ENCODE measurements at places on chromosomes 2 and 18.
A peak's percentile ranks its signal among the peaks of the same experiment; 100 is the strongest.

DNA sequence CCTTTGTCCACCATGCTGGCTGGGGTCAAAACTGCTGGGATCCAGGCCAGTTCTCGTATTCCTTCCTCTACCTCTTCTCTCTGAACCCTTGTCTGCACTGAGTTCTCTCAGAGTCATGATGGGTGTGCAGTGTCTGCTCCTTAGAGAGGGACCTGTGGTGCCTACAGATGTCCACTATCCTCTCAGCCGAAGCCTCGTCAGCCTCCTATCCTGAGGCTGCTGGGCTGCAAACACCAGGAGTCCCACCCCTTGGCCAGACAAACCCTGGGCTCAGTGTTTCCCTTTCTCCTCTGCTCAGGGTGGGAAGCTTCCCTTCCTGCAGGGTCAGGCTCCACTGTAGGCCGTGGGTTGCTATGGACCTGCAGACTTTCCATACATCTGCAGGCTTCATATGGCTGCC lies 2.3 kb downstream of the INPP5D start:
- DNase-seq: no peak

GRCh38 chr18:42196651-42197050 lies 241.6 kb downstream of the PIK3C3 start:
- DNase-seq: no peak

- peak; percentile 14 for DNase-seq
Observed at GRCh38 chr2:128313091-128313836, 5.4 kb downstream of the HS6ST1 start.

GRCh38 chr2:64753399-64753798 lies 99.7 kb upstream of the SERTAD2 start:
- no peak for DNase-seq

- no peak for DNase-seq
Observed at GRCh38 chr18:42131066-42131929, 176.3 kb downstream of the PIK3C3 start.

- DNase-seq: no peak
Observed at GRCh38 chr2:8525582-8526402, 156.1 kb upstream of the ID2 start.

GRCh38 chr18:76973520-76974266 lies 151.3 kb downstream of the ZNF236 start:
- no peak for DNase-seq

GRCh38 chr18:65363011-65363410 lies 387.8 kb upstream of the CDH7 start:
- DNase-seq: no peak

DNA sequence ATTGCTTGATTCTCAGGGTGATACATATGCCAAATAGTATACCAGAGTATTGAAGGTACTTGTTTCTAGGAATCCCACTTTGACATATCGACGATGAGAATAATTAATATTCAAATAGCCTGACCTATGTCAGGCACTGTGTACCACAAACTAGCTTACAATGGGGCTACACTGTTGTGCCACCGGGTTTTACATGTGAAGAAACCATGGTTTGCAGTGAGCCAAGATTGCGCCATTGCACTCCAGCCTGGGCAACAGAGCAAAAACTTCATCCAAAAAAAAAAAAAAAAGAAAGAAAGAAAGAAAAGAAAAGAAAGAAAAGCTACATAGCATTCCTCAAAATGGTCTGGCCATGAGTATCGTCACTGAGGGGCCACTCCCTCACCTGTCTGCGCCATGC lies 25.5 kb downstream of the GYPC start:
- DNase-seq: no peak

GRCh38 chr2:170446078-170446477 lies 268.1 kb downstream of the MYO3B start:
- DNase-seq: no peak

DNA sequence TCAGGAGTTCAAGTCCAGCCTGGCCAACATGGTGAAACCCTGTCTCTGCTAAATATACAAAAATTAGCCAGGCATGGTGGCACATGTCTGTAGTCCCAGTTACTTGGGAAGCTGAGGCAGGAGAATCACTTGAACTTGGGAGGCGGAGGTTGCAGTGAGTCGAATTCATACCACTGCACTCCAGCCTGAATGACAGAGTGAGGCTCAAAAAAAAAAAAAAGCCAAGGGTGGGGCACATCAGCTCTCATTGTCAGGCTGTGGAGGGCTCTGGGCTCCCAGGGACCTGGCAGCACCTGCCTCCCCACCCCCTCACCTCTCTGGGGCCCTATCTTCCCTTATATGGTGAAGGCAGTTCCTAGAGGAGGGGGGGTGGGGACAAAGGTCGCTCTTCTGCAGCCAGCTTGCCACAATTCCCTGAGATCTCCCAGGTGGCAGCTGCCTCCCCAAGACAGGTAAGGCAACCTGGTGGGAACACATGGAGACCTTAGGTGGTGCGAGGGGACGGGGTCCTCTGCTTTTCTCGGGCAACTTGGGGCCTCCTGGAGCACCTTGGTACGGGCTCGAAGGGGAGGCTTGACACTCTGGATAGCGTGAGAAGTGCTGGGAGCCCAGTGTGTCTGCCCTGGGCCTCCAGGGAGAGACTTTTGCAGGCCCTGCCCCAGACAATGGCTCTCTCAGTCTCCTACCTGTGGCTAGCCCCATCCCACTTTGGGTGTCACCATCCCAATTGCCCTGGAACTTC lies at the start of gene VIL1:
TSS of gene VIL1 (plus strand) at position 407 of the 742 bp plus-strand sequence. CDS start 4,656 bp downstream, outside the sequence.
- DNase-seq: no peak

DNA sequence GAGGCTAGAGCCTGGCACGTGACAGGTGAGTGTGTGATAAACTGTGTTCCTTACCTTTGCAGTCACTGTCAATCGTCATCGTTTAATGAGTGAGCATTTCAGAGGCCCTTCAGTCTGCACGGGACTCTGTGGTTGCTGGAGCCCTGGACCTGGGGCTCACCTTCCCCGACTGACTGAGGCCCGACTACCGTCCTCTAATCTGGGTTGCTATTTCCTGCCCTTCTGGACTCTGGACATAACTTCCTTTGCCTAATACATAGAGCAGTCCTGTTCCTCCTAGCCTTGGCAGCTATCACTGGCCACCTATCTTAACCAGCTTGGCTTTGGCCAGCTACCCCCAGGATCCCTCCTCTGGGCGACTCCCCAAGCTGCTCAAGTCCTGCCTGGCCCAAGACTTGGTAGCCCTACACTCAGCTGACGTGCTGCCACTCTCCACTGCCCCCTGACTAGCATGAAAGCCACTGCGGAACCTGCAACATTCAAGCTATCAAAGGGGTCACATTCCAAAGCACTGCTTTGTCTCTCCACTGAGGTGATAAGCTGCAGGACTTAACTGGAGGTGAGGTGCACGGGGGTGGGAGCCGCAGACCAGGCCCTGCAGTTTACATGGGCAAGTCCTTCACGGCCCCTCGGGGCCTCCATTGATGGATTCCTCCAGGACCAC lies 11.1 kb upstream of the RAB17 start:
- DNase-seq: no peak

DNA sequence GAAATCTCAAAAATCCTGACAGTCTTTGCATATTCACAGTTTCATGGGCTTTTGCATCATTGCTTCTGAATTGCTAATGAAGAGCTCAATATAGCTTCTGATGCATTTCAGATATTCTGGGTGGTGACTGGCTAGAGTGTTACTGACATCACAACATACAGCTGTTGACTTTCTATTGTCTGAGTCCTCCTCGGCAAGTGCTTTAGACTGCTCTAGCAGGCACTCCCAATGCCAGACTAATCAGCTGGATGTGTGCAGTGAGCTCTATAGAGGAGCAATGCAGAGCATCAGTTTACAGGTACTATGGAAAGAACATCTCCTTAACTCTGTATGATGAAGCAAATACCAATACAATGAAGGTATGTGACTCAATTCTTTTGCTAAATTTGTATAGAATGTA lies 54.9 kb downstream of the R3HDM1 start:
- DNase-seq: peak; percentile 21

GRCh38 chr18:79434607-79435401 lies 39.1 kb downstream of the NFATC1 start:
- no peak for DNase-seq

DNA sequence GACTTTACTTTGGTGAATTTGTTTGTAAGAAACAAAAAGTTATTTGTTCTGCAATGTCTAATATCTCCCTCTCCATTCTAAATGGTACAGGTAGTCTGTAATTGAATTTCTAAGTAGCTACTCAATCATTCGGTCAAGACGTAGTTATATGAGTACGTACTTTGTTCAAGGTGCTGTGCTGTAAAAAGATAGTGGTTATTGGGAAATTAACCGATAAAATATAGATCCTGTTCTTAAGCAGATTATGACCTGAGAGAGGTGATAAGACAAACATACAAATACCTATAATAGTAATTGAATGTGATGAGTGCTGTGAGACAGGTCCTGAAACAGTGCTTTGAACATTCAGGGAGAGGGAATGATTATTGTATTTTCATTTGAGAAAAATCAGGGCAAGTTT lies 7.1 kb downstream of the NCOA1 start:
- DNase-seq: no peak

DNA sequence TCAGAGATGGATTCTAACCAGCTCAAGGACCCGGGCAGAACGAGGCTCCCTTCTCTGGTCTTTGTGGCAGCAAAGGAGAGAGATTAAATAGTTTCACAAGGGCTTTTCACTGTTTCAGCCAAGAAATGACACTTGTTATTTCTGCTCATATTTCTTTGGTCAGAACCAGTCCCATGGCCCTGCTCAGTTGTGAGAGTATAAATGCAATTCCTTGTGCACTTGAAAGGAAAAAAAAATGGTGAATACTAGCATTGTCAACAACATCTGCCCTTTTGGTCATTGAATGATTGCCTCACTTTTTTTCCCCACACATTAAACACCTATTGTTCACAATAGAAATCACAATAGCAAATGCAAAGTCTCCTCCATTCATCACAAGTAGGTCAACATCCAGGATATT lies 104.4 kb downstream of the RDH14 start:
- DNase-seq: no peak

DNA sequence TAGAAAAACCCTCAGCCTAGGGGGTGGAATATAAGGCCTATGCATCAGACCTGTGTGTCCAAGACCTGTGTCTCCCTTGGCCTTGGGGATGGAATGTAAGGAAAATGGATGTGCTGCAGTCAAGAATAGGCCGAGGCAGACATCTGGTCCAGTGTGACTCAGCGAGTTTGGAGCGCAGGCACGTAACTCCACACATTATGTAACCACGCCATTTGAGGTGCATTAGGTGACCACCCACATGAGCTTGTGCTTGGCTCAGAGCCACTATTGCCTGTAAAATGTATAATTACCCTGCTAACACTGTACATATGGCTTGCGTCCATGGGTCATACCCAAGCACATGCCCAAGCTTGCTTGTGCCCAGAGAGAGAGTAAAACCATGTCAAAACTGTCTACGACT lies 580.9 kb upstream of the HNMT start:
- DNase-seq: peak; percentile 27

GRCh38 chr2:115083225-115083624 lies 640.8 kb downstream of the DPP10 start:
- DNase-seq: no peak

GRCh38 chr2:140863713-140864112 lies 1267.1 kb downstream of the LRP1B start:
- DNase-seq: peak; percentile 32

DNA sequence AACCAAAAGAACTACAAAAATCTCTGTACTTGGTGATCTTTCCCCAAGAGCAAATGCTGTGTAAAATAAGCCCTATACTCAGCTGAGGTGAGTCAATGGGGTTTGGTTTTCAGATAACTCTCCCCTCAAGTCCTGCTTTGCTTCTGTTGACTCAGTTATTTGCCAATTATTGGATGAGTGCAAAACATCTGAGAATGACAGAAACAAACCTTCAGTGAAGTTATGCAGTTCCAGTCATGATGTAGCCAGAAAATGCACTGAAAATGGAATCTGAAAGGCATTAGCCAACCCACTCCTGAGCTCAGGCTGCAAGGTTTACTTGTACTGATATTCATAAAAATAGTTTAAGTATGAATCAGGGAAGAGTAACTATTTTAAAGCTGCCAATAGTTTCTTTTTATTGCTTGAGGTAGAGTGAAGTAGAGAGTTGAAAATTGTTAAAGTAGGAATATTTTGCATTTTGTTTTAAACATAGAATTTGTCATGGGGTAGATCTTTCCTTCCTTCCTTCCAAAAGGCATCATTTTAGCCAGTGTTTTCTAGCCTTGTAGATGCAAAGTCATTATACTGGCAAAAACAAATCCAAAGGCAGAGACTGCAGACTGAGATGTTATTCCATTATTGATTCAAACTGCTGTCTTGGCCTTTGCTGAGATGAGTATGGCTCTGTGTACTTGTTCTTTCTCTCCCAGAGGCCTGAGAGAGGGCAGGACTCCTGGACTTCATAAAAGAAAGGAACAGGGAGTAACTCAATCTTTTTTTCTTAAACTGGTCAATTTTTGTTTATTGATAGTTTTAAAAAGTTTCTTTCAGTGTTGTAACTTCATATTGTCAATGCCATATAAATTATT lies 215.3 kb downstream of the RND3 start:
- DNase-seq: no peak

DNA sequence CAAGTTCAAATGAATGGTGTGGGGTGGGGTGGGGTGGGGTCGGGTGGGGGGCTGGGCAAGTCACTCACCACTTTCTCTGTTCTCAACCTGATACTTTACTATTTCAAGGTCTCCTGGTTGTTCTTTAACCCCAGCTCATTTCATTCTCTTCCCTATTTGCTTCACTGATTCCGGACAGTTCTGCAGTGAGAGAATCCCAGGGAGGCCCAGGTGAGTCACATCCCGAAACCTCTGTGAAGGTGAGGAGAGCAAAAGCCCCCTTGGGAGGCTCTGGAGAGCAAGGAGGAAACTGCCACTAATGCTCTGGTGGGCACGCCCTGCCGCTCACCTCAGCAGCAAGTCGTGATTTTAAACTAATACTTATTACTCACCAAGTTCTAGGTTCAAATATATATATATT lies 8.9 kb downstream of the EDAR start:
- DNase-seq: no peak

DNA sequence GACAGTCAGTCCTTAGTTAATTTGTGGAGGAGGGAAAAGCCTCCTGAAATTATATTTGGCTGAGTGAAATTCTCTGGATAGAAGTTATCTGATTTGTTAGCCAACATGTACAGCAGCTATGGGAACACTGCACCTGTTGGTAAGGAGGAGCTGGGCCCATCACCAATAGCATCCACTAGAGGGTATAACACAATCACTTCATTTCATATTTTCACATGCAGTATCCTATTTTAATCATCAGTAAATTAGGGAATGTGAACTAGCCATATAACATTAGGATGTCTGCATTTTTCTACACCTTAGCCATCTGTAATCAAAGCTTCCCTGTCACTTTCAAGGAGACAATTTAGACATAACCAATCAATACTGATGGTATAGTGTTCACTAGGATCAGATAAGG lies 818.4 kb upstream of the CDH2 start:
- no peak for DNase-seq

GRCh38 chr18:55650363-55650870 lies 62.4 kb upstream of the TCF4 start:
- no peak for DNase-seq
